T-cell (primary cell): ENCODE measurements at places on chromosomes 1 and 21.

DNA sequence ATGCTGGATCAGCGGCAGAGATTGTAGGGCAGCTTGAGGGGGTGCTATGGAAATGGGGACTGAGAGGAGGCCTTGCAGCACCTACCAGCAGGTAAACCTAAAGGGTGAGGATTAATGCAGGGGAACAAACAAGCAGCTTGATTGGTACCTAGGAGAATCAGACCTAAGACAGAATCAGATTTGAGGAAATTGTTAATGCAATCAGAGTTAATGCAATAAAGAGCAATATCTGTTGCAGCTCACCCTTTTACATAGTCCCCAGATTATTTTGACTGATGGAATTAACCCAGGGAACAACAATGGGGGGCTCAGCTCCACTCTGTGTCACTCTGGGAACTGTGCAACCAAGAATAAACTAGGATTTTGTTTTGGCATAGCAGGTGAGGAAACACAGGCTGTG, 64.5 kb downstream of the ZC3H11B start:
- no peak for DNase-seq

GRCh38 chr1:101344745-101345144, 107.9 kb downstream of the S1PR1 start:
- no peak for DNase-seq

DNA sequence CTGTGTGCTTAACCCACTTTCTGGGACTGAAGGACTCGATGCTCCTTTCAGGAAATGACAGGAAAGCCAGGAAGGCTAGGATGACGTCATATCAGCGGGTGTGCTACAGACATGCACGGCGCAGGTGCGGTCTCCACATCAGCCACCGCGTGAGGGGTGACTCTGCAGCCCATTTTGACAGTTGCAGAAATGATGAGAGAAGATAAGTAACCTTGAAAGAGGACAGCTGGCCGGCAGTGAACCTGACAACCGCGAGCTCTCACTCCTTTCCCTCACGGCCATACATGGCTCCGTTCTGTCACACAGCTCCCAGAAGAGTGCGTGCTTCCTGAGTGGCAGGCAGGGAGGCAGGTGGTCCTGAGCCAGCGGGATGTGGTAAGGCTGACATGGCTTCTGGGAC, 1.7 kb upstream of the KRTAP10-5 start:
- DNase-seq = no peak

DNA sequence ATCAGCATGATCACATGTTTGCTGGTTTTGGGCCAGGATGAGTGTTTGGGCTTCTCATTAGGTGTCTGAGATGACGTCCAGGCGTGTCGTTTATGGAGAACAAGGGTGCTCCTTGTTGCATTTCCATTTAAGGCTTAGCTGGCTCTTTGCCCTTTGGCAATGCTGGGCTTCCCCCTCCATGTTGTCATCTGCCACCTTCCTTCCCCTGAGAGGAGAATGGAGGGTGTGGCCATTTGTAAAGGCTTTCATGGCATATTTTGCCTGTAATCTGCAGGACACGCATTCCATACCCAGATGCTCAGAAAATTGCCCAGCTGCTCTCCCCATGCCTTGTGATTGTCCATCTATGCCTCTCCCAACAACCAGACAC, 27.7 kb downstream of the PKP1 start:
- DNase-seq = no peak
